ENCODE measurements at places on chromosomes 7 and 10.

GRCh38 chr7:99365318-99366141, 9.0 kb upstream of the ARPC1B start:
- DNase-seq: peak; percentile 62

GRCh38 chr7:15820319-15820718, 133.8 kb upstream of the MEOX2 start:
- DNase-seq: no peak

- DNase-seq: no peak
Observed at GRCh38 chr10:129725011-129725410, 239.1 kb downstream of the EBF3 start.

- no peak for DNase-seq
Observed at GRCh38 chr10:61989995-61990760, 88.7 kb downstream of the ARID5B start.

DNA sequence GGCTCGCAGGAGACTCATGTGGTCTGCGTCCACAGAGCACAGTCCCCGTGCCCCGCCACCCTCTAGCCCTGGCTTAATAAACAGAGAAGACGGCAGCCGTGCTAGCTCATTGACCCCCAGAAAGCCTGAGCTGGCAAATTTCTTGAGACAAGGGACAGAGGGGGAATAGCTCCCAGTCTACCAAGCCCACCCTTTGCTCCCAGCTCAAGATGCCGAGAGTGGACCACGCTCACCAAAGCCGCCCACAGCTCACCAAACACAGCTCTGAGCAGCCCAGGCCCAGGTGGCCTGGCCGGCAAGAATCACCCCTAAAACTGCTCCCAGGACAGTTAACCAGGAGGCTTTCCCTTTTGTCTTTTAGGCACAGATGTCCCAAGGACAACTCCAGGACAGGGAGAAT, 5.4 kb downstream of the PDGFA start:
- no peak for DNase-seq

DNA sequence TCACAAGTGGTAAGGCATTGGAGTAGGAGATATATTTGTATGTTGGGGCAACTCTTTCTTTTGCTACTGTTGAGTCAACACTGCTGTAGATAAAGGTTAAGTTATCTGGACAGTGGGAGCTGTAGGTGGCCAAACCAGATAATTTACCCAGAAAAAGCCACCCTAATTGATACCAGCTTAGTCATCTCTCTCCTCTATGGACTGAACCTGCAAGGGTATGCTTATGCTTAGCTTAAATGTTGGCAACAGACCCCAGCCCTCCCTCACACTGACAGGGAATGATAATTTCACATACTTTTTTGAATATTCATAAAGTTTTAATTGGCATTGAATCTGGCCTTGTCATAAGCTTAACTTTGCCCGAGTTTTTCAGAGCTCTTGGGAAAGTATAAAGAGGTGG, 66.3 kb downstream of the CREB5 start:
- DNase-seq: no peak

DNA sequence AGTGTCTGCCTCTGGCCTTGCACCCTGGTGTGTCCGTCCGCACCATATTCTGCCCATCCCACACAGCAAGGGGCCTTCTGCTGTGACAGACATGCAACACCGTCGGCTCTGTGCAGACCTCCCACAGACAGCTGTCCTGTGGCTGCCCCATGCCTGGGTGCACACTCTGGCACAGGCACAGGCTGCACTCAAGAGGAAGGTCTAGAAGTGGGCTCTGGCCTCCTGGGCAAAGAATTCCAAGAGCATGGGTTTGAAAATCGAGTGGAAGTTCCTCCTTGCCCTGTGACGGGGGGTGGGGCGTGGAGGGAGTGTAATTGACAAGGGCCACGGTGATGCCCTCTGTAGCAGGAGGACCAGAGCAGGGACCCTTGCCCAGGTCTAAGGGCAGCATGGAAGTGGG, 4.3 kb upstream of the LOXL4 start:
- DNase-seq: no peak

DNA sequence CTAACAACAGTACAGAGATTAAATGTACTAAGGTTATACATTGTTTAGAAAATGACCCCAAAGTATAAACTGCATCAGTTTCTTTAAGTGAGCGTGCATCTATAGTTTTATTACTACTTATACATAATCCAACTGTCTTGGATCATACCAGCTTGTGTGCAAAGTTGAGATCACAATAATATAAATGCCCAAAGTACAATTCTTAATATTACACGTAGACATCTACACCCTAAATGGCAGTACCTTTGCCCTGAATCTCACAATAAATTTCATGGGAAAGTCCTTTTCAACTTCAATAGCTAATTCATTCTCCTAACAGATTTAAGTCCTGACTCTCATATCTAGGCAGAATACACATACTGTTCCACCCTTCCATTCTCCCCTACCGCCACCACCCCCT, 11.8 kb downstream of the SCIN start:
- DNase-seq: no peak

DNA sequence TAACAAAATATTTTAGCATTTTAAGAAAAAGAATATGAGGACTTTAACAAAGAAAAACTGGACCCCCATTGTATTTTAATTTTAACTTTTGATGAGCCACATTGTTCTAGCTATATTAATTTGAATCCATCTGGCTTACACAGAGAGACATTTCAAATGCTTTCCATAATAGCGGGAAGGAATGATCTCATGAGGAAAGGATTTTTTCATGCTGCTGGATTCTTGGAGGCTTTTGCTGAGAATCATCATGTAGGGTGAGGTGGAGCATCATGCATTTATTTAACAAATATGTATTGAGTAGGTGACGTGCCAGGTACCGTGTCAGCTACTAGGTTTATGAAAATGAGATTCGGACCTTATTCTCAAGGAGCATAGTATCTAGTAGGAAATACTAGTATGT, 1006.3 kb downstream of the SORCS1 start:
- no peak for DNase-seq

DNA sequence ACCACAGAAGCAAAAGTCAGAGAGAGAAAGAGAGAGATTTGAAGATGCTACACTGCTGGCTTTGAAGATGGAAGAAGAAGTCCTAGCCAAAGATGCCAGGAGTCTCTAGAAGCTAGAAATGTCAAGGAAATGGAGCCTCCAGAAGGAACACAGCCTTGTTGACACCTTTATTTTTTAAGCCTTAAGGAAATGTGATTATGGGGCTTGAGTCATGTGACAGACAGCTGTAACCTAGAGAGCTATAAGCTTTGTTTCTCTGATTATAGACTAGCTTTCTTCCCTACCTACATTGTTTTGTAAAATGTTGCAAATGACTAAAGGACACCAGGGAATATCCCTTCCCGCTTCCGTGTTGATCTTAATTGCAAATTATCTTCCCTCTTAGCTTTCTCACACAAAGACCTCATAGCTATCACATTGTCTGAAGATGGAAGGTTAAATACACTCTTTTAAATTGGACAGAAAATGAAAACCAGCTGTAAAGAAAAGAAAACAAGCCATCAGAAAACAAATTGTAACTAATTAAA, 199.9 kb downstream of the ARHGAP12 start:
- no peak for DNase-seq

- DNase-seq: no peak
Observed at GRCh38 chr10:67433276-67433675, 262.7 kb downstream of the CTNNA3 start.

DNA sequence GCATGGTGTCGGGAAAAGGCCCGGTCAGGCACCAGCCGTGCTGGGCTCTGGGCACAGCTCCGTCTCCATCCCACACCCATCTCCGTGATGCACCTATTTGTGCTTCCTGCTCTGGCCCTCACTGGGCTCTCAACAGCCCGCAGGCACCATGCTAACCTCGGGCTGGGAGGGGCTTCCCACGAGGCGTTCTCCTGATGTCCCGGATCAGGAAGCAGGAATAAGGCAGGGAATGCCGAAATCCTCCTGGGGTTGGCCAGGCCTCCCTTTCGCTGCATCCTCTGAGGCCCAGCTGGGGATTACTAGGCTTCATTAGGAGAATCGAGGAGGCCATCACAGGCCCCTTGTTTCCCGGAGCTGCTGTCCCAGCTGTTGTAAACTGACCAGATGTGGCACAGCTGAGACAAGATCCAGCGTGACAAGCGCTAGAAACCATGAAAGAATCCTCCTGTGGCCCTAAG, 72.0 kb downstream of the FAM53B start:
- DNase-seq: no peak

DNA sequence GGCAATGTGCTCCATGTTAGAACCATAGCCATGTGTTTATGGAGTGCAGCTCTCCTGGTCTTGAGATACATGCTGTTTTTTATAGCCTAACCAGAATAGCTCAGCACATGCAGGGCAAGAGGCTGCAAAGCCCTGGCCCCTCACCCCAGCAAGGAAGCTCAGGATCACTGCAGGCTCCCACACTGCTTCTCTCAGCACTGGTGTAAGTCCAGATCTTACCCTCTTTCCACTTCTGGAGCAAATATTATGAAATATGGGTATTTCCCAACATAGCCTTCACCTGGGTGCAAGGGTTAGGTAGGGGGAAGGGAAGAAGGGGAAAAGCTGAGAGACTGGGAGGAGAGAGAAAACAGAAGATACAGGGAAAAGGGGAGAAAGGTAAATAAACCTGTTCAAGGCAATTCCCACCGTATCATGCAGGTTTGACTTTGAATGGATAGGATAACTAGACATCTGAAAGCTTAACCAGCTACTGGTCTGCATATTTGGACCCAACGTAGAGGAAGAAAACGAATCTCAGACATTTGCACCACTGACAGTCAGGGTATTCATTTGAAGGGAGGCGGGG, 19.7 kb downstream of the SKIDA1 start:
- DNase-seq: no peak

DNA sequence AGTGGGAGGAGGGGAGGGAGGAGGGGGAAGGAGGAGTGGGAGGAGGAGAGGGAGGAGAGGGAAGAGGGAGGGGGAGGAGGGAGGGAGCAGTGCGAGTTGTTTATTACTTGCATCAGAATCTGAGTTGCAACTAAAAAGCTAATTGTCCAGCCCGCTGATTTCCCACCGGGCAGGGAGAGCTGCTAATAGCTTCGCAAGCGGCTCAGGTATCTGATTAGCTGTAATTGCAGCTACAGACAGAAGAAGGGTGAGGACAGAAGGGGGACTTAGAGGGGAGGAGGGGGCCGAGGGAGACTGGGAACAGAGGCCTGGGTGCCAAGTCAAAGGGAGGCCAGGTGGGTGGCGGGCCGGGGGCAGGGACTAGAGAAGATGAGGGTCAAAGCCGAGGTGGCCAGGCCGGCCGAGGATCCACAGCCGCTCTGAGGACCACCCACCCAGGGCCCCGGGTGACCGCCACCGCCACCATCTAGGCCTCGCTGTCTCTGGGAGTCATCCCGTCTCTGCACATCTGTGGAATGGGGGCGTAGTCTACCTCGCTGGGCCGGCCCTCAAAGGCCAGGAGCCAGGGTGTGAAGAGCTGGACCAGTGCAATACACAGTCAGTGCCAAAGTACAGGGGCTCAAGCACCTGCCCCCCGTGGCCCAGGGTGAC, 54.2 kb downstream of the MICALL2 start:
- no peak for DNase-seq

- DNase-seq: no peak
Observed at GRCh38 chr10:47156873-47157272, 143.1 kb upstream of the GDF10 start.

- DNase-seq: no peak
Observed at GRCh38 chr7:14073543-14073942, 84.1 kb upstream of the ETV1 start.

- DNase-seq: no peak
Observed at GRCh38 chr7:74051629-74052410, 23.8 kb downstream of the ELN start.

GRCh38 chr7:138872576-138872975, 74.6 kb upstream of the ATP6V0A4 start:
- DNase-seq: no peak

- no peak for DNase-seq
Observed at GRCh38 chr7:127632276-127632910, 14.5 kb upstream of the PAX4 start.

DNA sequence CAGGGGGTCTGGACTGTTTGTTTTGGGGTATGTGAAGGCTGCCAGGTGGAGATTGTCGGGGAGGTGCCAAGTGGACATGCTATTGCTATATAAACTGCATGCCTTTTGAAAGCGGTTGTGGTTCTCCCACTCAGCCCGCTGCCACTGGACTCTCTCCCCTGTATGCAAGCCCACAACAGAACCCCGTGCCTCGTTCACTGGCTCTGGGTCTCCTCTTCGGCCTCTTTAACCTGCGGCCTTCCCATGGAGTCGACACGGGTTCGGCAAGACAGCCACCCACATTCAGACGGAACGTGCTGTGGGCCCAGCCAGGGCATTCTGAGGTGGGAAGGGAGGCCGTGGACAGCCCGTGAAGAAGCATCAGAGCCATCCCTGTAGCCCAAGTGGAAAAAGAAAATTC, 50.3 kb downstream of the SVIL start:
- DNase-seq: no peak

DNA sequence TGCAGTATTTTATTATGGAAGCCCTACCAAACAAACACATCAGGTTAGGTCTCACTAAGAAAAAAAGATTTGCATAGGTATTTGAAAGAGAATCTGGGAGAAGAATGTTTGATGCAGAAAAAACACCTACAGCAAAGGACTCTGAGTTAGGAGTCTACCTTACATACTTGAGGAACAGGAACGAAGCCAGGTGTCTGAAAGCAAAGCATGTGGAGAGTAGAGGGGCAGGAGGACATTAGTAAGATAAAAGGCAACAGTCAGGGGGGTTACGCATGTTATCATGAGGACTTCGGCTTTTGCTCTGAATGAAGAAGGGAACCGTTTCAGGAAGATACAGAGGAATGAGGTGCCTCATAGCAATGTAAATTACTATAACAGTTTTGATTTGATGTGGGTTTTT, 87.9 kb upstream of the PTER start:
- no peak for DNase-seq

GRCh38 chr7:17580141-17580540, 281.7 kb downstream of the AHR start:
- DNase-seq: no peak

DNA sequence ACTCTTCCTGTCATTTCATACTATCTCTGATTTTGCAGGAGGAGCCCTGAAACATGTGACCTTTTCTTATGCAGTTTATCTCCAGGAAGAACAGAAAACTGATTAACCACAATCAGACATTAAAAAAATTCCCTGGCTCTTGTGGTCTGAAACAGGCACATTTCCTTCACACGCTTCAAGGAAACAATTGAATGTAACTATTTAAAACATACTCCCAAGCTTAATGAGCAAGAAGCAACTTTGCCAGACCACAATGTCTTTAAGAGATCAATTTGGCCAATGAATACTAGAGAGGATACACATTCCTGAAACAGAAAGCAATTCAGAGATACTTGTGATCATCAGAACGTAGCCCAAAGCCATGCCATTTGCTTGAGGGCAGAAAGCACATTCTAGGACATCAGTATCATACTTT, 65.8 kb downstream of the PIP4K2A start:
- no peak for DNase-seq

Data from CD4-positive, CD25-positive, alpha-beta regulatory T cell (primary cell).